ENCODE measurements at places on chromosomes 2 and 18.
A peak's percentile ranks its signal among the peaks of the same experiment; 100 is the strongest.

- DNase-seq: peak; percentile 85
These were observed 14.1 kb upstream of the MEX3C start for GRCh38 chr18:51211552-51211951.

DNA sequence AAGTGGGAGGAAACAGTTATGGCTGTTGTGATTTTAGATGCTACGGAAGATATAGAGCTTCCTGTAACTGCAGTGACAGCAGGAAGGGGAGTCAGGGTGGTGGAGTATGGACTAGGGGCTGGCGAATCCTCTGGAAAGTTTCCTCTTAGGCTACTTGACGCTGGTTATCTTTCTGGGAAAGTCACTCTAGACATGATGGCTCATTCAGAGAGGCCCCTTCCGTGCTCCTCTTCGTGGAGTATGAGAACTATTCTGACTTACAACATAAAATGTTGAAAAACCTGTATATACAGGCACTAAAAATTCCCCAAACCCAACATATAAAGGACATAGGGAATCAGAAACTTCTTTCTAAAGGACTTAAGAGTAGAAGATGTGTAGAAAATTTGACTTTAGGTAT lies 78.8 kb downstream of the C18orf54 start:
- no peak for DNase-seq

DNA sequence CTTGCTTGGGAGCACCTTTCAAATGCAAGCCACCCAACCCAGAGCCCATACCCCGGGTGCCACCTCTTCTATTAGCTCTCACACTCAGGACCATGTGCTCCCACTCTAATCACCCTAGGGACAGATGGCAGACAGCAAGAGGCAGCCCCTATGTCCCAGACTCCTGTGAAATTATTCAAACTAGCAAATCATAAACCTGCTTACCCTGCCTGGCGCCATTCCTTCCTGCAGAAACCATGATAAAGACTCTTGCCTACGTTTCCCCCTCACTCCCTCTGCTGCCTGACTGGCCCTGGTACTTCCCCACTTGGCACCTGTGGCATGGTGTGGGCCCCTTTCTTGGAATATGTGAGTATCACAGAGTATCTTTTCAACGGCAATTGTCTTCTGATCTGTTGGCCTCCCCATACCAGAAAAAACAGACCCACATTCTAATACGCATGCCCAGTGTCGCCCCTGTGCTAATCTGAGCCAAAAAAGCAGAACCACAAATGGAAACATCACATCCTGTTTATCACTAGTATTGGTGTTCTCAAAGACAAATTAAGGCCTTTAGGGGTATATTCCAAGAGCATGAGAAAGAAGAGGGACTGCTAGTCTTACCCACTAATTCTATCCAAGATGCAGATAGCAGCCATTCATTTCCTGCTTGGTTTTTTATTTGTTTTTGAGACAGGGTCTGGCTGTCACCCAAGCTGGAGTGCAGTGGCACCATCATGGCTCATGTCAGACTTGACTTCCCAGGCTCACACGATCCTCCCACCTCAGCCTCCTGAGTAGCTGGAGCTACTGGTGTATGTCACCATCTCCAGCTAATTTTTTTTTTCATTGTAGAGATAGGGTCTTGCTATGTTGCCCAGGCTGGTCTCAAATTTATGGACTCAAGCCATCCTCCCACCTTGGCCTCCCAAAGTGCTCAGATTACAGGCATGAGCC lies 44.1 kb upstream of the TTC39C start:
- DNase-seq: no peak

DNA sequence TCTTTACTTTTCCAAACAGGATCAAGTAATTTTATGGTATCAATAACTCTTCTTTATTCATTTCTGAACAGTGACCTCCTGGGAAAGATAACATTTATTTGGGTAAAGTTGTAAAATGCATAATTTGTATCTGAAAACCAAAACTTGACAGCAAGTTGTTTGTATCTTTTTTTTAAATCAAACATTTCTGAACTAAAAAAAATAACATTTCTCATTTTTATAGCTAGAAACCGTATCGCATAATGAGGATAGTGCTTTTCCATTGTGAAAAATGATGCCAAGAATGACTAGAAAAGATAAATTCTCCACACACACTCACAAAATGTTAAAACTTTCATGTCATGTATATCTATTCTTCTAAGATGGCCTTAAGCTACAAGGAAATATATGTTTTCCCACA lies 578.2 kb downstream of the RIT2 start:
- DNase-seq: no peak

DNA sequence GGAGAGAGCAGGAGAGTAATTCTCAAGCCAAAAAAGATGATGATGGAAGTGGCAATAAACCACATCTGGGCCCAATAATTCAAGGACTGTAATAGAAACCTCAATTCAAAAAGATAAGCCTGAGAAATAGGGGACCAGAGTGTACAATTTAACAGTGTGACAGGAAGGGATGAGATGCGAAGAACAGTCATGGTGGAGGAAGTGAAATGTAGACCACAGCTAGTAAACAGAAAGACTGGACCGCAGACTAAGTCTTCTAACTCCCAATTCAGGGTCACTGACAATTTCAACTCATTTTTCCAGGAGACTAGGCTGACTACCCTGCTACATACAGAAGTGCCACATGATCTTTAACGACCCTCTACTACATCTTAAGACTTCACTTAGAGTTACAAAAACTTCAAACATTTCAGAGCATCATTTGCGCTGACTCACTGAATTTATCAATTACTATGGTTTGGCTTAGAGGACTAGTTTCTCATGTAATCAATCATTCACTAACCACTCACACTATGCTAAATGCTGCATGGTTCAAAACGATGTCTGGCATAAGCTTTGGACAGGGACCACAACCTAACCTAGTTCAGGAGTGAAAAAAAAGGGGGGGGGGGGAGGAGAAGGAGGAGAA lies 9.0 kb downstream of the CUL3 start:
- DNase-seq: no peak

DNA sequence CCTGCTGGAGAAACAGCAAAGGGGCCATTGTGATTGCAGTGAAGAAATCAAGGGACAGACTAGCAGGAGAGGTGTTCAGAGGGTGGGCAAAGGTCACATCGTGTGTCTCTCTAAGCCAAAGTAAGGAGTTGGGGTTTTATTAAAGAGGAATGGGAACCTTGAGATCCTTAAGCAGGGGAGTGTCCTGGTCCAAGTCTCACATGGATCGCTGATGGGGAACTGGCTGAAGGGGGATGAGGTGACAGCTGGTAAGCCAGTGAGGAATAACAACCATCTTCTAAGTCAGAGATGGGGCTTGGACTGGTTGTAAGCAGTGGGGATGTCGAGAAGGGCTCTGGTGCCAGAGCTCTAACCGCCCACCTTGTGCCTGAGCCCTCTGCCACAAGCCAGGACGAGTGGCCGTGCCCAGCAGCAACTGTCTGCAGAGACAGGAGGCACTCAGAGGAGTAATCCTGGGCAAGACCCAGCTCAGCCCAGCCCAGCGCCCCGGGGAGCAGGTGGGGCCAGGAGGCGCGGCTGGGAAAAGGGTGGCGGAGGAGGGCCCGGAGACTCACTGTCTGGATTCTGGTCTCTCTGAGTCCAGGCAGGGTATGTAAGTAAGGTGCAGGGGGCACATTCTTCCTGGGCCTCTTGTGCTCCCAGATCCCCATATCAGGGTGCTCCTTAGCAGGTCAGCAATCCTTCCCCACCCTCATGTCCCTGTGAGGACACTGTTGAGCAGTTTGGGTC lies 13.7 kb downstream of the WNT10A start:
- DNase-seq: no peak

DNA sequence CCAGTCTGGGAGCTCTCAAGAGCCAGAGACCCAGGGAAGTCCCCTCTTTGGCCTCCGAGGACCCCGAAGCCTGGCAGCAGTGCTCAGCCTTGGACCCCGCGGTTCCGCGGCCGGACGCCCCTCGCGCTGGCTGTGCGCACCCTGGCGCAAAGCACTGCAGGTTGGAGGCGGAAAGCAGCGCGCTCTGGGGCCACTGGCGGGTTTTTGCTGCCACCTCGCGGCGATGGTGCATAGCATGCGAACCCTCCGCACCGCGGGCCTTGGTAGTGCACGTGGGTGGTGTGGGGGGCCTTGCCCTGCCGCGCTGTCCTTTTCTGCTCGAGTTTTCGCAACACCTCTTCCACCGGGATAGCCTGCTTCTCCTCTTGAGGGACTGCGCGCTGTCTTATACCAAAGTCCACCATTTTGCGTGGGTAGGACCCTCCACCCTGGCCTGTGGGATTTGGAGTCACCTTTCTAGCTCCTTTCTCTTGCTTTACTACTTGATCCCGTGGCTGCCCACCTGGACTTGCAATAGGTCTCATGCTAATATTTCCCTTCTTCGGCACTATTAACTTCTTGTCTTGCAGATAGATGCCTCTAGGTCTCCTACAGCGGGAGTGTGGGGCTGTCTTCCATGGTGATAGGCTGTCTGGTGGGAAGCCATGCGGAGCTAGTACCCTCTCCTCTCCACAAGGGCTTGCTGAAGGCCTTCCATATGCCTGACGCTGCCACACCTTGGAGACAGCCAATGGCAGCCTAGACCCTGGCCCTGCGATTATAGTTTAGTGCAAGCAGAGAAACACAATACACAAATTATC lies 14.3 kb downstream of the SIX3 start:
- peak; percentile 86 for DNase-seq

GRCh38 chr2:163943403-163944346 lies 207.9 kb upstream of the FIGN start:
- no peak for DNase-seq

DNA sequence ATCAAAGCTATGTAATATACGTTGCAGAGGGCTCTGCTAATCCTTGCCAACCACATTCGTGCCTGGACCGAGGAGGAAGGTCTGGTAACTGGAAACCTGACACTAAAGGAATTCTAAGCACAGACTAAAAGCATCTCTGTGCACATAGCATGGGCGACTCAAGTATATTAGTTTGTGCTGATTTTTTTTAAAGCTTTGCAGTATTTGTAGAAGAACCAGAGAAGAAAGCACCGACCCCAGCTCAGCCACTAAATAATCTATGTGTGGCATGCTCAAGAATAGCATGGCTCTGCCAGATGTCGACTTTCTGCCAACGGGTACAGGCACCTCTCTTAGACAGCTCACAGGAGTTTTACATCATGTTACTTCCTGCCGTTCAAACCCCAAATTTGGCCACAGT lies 73.2 kb upstream of the NRP2 start:
- no peak for DNase-seq

DNA sequence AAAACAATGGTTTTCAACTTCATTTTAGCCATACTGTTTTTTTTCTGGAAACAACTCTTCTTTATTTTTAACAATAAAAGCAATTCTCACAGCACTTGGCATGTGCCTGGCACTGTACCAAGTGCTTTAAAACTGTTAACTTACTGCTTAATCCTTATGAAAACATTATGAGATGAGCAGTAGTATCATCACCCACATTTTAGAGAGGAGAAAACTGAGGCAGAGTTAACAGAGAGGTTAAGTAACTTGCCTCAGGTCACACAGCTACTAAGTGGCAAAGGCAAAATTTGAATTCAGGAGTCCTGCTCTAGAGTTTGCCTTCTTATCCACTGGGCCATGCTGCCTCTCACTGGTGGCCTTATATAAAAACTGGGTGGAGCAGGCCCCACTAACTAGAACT lies 23.2 kb downstream of the CTIF start:
- DNase-seq: no peak

DNA sequence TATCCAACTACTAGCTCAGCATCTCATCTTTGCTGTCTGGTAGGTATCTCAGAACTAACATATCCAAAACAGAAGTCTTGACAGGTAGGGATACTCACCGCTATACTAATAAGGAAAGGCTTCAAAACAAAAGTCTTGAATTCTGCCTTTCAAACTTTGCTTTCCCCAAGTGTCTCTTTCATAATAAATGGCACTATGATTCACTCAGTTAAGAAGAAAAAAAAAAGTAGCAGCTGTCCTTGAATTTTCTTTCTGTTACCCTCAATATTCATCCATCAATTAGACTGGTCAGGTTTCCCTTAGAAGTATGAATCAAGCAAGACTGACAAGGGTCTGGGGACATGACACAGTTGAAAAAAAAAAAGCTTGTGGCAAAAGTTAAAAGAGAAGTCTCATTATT lies 175.1 kb downstream of the GULP1 start:
- no peak for DNase-seq

GRCh38 chr2:223822818-223823217 lies 14.6 kb downstream of the AP1S3 start:
- DNase-seq: no peak

DNA sequence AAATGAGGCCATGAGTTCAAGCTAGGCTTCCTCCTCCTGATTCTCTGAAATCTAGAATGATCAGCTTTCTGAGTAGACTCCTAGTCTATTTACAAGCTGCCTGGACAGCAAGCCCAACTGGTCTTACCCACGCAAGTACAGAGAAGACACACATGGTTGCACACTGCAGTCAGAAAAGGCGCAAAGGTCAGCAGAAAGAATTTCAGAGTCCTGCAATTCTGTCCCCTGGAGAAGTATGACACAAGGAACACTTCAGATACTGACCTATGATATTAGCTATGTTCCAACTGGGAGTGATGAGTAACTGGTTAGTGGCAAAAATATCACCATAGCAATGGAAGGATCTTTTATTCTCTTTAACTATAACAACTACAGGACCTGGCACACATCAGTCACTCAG lies 336.1 kb upstream of the PKDCC start:
- no peak for DNase-seq

DNA sequence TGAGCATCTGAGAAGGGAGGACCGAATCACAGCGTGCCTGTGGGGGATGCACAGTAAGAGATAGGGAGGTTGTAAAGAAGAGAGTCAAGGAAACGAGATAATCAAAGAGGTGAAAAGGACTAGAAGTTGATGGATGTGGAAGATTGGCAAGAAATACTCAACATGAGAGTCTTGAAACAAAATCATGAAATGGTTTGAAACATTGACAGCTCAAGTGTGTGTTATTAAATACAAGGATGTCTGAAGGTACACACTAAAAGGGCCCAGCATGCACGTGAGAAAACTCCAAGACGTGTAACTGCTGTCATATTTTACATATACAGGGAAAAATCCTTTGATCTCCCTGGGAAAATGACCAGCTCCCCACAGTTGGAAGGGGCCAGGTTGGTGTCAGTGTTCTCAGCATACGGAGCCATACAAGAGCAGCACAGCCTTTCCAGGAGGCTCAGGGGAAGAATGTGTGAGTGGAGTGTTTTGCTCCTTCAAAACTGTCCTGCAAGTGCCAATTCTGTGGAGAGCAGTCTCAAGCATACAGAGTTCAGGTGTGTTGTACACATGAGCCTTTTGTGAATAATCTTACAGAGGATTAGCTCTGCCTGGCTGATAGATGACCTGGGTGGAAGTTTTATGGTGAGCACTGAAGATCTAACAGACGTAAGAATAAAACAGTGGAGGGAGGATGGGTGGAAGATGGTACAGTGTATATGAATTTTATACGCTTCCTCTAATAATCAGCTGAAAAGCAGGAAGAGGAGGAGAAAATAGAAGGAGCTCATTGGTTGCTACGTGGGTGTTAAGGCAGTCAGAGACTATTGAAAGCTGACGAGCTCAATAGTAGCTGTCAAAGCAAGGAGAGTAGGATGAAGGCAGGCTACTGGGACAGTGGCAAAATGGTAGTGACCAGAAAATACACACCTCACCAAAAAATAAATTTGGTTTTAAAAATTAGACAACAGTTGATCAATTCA lies 126.8 kb downstream of the ATP9B start:
- no peak for DNase-seq

All from Calu3 (cell line).